ENCODE measurements at places on chromosomes 5 and 9. TPM values are rescaled to one million over a fixed set of nuclear protein-coding genes. Genes with fewer than 3 reads are reported as not detected.

The CACFD1 gene
- total RNA-seq, result 8.7 TPM

The SARDH gene
- total RNA-seq, result 5.1 TPM

The IL17B gene
- not detected for total RNA-seq

The OTP gene
- total RNA-seq, result not detected

The STPG3 gene
- total RNA-seq, result 0.66 TPM

The BNC2 gene
- total RNA-seq, result 52.5 TPM

The OR1Q1 gene
- total RNA-seq, result not detected

The SLC6A18 gene
- not detected for total RNA-seq

The DMRTA1 gene
- total RNA-seq, result 1.2 TPM

The PPP2CA gene
- 117 TPM for total RNA-seq

The SCGB3A1 gene
- total RNA-seq, result not detected

The CCL21 gene
- not detected for total RNA-seq

The FBP1 gene
- total RNA-seq, result not detected

The CCDC69 gene
- total RNA-seq, result 2.2 TPM

The PCDHGC3 gene
- total RNA-seq, result 94.1 TPM

The PDE6A gene
- total RNA-seq, result not detected

The MAST4 gene
- total RNA-seq, result 10.8 TPM

The PCDHGA10 gene
- 14.7 TPM for total RNA-seq

The F12 gene
- not detected for total RNA-seq

The HSPA9 gene
- total RNA-seq, result 308 TPM

The PFN3 gene
- not detected for total RNA-seq

The ECSCR gene
- total RNA-seq, result 0.33 TPM

The FGF10 gene
- 7.3 TPM for total RNA-seq

The SPINK7 gene
- total RNA-seq, result not detected

The WNT8A gene
- total RNA-seq, result not detected

The PCDHA6 gene
- 0.50 TPM for total RNA-seq

The IFNA13 gene
- total RNA-seq, result not detected

The FBLL1 gene
- total RNA-seq, result 0.44 TPM

The LMX1B gene
- total RNA-seq, result not detected

The PCDHGB4 gene
- 21.5 TPM for total RNA-seq

The CPEB4 gene
- 16.0 TPM for total RNA-seq

The GGTA1 gene
- not detected for total RNA-seq

The HRH2 gene
- not detected for total RNA-seq

The TSSK1B gene
- total RNA-seq, result 0.15 TPM

The TOR1A gene
- total RNA-seq, result 38.3 TPM

Data from smooth muscle cell of trachea (primary cell).